ENCODE measurements at places on chromosomes 11 and 22.
A peak's percentile ranks its signal among the peaks of the same experiment; 100 is the strongest.

DNA sequence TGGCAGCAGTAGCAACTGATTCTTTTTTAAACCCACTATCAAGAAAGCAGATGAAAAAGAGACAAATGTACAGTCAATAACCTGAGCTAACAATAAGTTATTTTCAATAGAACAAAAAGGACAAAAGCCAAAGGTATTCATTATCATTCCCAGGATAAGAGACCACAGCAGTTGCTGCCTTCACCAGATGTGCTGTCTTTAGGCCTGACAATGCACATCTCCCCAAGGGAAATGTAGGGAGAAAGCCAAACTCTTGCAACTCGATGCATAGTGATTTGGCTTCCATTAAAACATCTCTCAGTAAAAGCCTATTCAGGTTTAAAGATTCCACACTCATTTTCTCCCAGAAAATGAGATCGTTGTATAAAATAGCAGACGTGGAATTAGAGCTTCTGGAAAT, 210.7 kb downstream of the METTL15 start:
- DNase-seq = no peak

GRCh38 chr11:6705905-6706535, 22.9 kb upstream of the MRPL17 start:
- no peak for DNase-seq

DNA sequence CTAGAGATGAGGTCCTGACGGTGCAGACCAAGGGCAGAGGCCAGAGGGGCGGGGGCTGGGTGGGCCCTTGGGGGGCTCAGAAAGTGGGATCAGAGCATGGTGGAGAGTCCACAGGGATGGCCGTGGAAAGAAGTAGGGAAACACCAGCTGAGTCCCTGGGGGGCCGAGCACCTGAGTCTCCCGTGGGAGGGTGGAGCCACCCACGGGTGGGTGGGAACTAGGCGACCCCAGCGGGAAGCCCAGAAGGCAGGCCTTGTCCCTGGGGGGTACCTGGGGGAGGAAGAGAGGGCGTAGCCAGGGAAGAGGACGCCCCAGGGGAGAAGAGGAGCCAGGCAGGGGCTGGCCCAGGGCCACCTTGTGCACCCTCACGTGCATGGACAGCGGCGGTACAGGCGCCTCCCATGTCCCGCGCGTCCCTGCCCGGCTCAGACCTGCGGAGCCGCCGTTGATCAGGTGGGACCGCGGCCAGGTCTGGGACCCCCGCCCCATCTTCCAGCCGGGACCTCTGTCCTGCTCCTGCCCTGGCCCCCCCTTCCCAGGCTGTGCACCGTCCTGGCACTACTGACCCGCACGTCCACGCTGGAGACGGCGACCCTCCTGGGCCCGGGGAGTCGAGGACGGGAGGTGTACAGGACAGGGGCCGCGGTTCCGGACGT, 10.2 kb downstream of the CRELD2 start:
- DNase-seq = no peak

- DNase-seq = no peak
Measured at GRCh38 chr11:124460459-124460858, 15.0 kb upstream of the OR8B8 start.

GRCh38 chr11:58757439-58757838, 25.7 kb upstream of the GLYAT start:
- no peak for DNase-seq

GRCh38 chr11:2870460-2870859, 15.1 kb downstream of the CDKN1C start:
- no peak for DNase-seq

DNA sequence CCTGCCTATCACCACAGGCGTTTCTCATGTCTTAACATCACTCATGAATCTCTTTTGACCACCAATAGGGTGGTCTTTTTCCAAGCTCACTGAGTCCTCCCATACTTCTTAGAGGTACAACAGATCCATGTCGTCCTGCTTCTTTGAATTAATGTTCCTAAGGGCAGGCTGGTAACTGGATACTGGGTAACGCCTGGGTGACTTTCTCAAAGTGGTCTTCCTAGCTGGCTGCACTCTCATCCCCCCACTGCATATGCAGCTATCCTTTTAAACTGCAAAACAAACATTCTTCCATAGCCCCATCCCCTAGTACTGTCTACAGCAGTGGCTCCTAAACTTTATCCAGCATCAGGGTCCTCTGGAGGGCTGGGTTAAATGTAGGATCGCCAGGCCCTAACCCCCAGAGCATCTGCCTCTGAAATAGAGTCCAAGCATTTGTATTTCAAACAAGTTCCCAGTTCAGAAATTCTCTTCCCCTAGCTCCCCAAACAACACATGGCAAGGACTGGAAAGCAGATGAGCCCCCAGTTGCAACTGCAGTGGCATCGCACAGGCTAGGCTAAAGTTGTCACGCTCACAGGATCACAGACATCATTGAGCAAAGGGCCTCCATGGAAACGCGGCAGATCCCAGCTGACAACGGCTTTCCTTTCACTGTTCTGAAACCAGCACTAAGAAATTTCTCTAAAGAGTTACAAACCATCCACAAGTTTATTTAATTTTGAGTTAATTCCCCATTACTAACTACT, 204.9 kb downstream of the LARGE1 start:
- no peak for DNase-seq

DNA sequence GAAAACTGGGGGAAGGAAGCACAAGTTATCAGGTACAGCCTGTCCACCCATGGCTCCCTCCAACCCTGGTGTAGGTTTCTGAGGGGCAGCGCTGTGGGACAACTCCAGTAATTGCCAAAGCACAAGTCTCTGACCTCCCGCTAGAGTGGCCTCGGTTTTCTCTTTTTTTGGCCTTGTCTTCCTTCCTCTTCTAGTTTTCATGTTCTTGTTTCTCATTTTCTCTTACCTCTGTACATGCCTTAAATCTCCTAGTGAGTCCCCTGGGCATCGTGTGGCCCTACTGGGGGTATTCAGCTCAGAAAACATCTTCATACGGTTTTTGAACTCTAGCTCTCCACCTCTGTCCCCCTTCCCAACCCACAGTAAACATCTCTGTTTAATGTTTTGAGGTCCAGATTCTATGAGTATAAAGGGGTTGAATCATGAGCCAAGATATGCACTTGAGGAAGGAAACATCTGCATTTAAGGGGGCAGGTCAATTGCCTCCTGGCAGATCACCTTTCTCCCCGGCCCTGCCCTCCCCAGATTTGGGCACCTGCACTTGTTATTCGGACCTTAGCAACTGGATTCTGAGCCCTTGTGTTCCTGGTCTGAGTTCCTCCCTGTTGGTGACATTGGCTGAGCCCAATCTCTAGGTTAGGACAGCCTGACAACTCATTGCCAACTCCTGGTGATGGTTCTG, 8.4 kb upstream of the LMO2 start:
- DNase-seq = no peak

- DNase-seq = no peak
Measured at GRCh38 chr11:46299451-46299961, 22.0 kb downstream of the CREB3L1 start.

- no peak for DNase-seq
Measured at GRCh38 chr11:113895367-113896155, 9.0 kb upstream of the HTR3B start.

DNA sequence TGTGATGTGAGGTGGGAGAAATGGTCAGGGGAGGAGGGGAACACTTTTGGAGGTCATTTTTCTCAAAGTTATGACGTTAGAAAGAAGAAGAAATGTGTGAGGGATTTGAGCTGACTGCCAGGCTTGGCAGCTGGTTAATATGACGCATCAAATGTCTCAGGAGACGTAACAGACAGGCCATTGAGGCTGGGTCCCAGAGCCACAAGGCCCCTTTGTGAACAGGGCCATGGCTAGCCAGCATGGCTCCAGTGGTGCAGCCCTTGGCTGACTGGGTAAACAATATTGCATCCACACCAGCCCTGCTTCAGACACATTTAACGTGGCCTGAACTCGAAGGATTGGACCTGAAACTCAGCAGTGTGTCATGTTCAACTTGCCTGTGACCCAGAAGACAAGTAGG, 34.3 kb downstream of the AMOTL1 start:
- no peak for DNase-seq

- DNase-seq = no peak
Measured at GRCh38 chr11:103536335-103536722, 427.1 kb downstream of the DYNC2H1 start.

- DNase-seq = no peak
Measured at GRCh38 chr11:61919705-61920631, 2.6 kb upstream of the RAB3IL1 start.

- no peak for DNase-seq
Measured at GRCh38 chr11:77130763-77131513, 2.9 kb downstream of the MYO7A start.

DNA sequence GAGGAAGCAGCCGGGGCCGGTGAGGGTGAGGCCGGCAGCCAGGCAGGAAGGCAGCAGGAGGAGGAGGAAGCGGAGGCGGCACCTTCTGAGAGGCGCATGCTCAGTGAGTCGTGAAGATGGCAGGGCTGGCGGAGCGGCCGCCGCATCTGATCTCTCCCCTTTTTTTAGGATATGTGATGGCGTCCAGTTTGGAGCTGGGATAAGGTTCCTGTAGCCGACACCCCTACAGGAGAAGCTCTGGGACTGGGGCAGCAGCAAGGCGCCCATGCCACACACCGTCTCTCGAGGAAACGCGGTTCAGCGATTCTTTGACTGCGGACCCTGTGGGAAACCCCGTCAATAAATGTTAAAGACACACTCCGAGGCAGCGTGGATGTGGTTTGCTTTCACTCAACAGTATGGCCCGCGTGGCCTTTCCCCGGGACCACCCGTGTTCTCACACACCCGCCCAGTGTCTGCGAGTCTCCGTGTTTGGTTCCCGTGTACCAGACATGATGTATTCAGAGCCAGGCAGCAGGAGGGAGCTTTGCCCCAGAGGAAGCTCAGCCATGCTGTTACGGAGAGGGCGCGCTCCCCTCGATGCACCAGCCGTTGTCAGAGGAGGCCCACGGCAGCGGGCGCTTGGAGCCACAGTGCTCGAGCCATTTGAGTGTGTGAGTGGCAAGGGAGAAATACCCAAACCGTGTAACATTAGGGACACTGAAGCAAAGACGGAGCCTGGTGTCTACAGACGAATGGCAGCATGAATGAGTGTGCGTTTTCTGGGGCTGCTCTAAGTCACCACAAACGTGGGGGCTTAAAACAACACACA, 27.7 kb upstream of the PARVB start:
- peak; percentile 32 for DNase-seq

GRCh38 chr11:73331138-73331916, 23.3 kb downstream of the ARHGEF17 start:
- DNase-seq = no peak

- no peak for DNase-seq
Measured at GRCh38 chr11:74226907-74227306, 55.8 kb downstream of the PPME1 start.

DNA sequence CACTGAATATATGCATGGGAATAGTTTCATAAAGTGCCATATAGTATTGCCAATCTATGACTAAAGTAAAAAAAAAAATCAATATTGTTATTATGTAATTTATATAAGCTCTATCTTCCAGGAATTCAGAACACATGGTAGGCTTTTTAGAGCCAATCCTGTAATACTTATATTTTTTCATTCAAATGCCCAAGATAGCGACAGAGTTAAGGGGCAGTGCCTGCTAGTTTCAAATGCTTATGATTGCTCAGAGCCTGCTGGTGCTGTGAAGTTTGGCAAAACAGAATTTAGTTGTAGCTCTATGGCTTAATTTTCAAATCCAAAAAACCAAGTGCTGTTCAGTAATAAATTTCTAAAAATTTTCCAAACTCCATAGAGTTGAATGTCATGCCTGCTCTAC, 39.0 kb upstream of the BLID start:
- DNase-seq = no peak

DNA sequence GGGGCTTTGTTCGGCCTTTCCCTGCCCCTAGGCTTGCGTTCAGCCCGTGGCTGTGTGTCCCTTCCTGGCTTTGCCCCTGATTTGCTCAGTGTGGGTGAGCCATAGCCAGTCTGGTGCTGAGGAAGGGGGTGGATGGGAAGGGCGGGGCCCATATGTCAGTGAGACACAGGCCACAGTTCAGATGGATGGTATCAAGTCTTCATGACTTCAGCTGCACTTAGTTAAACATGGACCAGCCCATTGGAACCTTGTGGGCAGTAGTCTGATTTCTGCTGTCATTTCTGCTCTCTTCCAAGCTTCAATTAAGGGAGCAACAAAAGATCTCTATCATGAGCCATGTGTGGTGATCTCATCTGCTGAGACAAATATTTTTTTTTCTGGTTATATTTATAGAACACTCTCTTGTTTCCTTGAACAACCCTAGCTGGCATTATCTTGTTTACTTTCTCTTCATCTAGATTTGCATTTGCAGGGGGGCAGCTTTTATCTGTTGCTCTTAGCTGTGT, 21.6 kb upstream of the PEX26 start:
- DNase-seq = no peak

Measured in activated naive CD8-positive, alpha-beta T cell treated with anti-CD3 and anti-CD28 coated beads, Interleukin-2, amount 50 U/mL, for 16 hours (primary cell).